SK-N-MC (cell line): ENCODE measurements at places on chromosomes 3 and 15.
A peak's percentile ranks its signal among the peaks of the same experiment; 100 is the strongest.

- no peak for DNase-seq
Measured at GRCh38 chr3:149767720-149768119, 15.4 kb upstream of the COMMD2 start.

- DNase-seq: peak; percentile 35
Measured at GRCh38 chr3:161273589-161274218, 52.6 kb downstream of the NMD3 start.

DNA sequence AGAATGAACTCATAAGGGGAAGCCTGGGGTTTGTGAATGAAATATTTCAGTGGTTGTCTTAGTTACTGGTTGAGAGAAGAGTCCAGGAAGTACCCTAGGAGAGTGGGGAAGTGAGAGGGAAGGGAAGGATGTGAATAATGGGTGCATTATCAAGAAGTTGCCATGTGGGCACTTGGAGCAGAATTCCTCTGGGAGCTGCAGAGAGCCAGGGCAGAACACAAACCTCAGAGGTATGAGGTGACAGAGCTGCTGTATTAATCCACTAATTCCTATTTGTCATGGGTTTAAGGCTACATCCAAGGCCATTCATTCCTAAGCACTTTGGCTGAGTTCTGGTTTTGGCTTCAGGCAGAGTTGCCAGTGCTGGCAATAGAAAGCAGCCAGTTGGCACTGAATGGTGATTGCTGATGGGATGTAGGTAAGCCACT lies 29.0 kb downstream of the NDUFB4 start:
- no peak for DNase-seq

DNA sequence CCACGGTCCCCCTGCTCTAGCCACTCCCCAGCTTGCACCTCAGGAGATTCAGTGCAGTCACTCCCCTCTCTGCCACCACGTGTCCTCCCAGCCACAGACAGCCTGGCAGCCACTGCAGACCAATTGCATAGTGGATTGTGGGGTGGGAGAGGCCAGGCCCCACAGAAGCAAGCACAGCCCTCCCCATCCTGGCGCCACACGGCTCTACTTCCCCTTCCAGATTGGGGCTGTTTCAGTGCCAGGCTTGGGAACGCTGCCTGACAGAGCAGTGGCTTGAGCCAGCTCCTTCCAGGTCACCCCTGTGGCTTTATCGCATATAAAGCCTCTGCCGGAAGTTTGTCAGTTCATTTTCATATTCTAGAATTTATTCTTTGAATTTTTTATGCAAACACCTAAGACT lies 90.7 kb downstream of the TMEM266 start:
- DNase-seq: no peak

DNA sequence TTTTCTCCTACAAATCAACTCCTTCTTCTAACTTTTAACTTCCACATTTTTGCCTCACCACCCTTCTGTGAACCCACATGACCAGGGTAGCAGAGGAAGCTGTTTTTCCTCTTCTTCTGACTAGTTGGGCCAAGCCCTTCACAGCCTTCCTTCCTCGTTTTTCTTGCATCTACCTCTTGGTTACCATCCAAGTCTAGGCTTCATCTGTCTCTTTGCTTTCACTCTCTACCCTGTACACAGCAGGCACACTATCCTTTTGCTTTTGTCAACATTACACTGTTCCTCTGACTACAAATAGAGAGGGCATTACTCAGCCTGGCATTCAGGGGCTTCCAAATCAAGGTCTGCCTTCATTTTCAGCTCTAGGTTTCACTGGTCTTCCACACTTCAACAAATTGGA lies 22.0 kb downstream of the SLC9A9 start:
- no peak for DNase-seq

DNA sequence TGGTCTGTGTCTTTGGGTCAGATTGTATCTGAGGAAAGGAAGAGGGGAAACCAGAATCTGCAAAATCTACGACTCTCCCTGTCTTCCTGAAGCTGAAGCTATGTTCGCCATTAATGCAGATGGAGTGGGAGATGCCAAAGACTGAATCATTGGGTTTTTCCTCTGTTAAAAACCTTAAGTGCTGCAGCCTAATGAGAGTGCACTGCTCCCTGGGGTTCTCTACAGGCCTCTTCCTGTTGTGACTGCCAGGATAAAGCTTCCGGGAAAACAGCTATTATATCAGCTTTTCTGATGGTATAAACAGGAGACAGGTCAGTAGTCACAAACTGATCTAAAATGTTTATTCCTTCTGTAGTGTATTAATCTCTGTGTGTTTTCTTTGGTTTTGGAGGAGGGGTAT lies 24.0 kb downstream of the RMDN3 start:
- no peak for DNase-seq
